ENCODE measurements at places on chromosomes 13 and 19.

DNA sequence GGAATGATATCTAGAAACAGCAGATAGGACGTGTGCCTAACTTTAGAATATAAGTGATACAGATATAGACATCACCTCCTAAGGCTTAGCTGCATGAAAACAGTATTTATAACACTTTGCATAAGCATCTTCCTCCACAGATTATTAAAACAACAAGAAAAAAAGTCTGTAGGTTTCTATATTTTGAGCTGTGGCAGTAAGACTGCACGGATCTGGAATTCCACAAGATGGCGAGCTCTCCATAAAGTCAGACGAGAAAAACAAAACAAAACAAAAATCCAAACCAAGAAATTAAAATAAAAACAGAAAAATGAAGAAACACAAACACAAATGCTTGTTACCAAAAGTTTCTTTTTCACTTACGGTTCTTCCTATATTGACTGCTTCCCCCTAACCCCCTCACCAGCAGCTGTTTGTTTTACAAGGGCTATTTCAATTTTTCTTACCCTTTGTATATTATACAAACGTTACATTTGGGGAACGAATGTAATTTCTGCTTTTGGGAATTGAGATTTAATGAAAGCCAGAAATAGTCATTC is 285.8 kb downstream of the MYO16 start:
- no peak for DNase-seq

- DNase-seq = no peak
Measured at GRCh38 chr13:48221686-48222187, 11.3 kb upstream of the ITM2B start.

DNA sequence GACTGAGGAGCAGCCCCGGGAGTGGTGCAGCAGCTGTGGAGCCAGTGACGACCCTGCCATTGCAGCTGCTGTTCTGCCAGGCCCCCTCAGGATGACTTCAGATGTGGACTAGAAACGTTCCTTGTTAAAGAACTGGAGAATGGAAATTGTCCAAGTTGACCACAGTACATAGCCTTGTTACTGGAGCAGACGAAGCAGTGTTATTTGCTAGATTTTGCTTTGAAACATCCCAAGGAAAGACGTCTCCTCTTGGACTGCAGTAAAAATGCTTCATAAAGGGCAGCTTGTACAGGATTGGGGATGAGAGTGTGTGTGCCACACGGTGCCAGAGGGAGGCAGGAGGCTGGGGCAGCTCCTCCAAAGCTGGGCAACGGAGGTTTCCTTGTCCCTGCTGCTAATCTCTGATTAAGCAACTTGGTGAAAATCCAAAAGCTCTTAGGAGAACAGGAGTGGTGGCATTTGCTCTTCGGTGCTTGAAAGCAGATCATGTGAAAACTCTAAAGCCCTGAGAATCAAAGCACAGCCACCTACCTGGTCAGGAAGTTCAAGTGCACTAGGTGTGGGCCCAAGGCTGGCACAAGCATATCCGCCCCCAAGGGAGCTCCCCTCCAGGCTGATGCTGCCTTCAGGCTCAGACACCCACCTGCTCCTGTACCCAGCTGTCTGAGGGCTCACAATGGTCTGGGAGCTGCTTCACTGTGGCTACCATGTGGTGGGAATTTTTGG is 34.5 kb downstream of the SHISA2 start:
- DNase-seq = no peak

GRCh38 chr19:16112778-16113177 is 1.1 kb downstream of the RAB8A start:
- DNase-seq = no peak

- DNase-seq = peak; percentile 83
Measured at GRCh38 chr19:14265290-14266036, 59.5 kb upstream of the ADGRL1 start.

Measured in ecto neural progenitor cell (in vitro differentiated cells).